ENCODE measurements at places on chromosomes 4 and X. TPM values are rescaled to one million over a fixed set of nuclear protein-coding genes. Genes with fewer than 3 reads are reported as not detected.

- DNase-seq = peak; percentile 63
- H3K27ac ChIP-seq = no peak overlapping the region
- peaks cover 17% of the 10 kb centered on the region for H3K4me1 ChIP-seq
- no peaks in the 10 kb centered on the region for H3K36me3 ChIP-seq
- H3K27me3 ChIP-seq = peaks cover 4% of the 10 kb centered on the region
Measured at GRCh38 chr4:52868133-52868532, 6.0 kb downstream of the RASL11B start.

DNA sequence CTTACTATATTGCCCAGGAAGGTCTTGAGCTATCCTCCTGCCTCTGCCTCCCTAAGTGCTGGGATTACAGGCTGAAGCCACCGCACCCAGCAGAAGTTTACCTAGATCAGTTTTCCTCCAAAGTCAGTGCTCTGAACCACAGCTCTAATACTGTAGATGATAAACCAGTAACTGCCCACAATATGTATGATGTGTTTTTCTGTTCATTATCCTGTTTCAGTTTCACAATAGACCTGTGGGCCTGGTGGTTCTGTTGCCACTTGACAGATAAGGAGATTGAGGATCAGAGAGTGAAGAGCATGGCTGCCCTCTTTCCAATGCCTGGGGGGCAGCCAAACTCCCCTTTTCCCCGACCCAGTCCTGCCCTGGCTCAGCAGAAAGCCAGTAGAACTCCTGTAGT is 87.0 kb downstream of the EFNB1 start:
- H3K36me3 ChIP-seq = no peaks in the 10 kb centered on the region
- no peak overlapping the region for H3K27ac ChIP-seq
- H3K4me3 ChIP-seq = no peak overlapping the region
- DNase-seq = no peak
- H3K4me1 ChIP-seq = no peaks in the 10 kb centered on the region

GRCh38 chr4:11622961-11623725 is 194.4 kb upstream of the HS3ST1 start:
- no peaks in the 10 kb centered on the region for H3K27me3 ChIP-seq
- no peak overlapping the region for H3K4me3 ChIP-seq
- no peak for DNase-seq

DNA sequence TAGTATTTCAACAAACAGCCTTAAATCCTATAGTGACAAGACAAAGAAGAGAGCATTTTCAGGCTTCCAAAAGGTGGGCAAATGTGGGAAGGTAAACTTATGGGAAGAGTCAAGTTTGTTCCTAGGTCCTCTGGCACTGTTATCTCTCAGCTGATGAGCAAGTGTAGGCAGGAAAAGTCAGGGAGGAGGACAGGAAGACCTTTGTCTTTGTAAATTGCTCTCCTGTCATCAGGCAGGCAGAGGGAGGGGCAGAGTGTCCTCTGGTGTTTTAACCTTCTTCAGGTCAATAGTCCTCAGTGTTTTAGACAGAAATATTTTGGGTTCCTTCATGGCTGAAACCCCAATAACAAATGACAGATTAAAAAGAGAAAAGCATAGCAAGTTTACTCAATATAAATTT is 13.5 kb upstream of the GEMIN8 start:
- no peaks in the 10 kb centered on the region for H3K27me3 ChIP-seq
- no peak for DNase-seq
- H3K4me3 ChIP-seq = no peak overlapping the region
- H3K36me3 ChIP-seq = no peaks in the 10 kb centered on the region

DNA sequence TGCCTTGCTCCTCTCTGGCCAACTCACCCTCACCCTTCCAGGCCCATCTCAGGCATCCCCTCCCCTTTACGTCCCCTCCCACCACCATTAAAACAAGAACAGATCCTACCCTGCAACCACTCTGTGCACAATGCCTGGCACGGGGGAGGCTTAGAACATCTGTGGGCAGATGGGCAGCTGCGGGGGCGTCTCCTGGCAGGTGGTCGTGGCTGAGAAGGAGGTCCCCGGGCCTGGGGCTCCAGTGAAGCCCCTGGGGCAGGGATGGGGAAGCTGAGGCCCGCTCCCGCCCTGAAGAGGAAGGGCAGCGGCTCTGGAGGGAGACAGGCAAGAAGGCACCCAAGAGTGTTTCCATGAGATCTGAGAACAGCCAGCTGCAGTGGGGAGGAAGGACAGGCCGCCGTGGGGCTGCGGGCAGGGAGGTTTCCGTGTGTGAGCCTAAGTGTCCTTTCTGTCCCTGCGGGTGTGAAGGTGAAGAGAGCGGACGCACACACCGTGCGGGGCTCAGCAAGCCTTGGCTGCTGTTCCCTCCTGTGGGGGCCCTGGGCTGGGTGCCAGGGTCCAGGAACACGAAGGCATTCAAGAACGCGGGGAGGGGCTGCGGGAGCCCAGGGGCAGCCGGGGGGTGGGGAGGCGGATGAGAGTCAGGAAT is 7.8 kb upstream of the TBC1D14 start:
- H3K27ac ChIP-seq = no peak overlapping the region
- no peaks in the 10 kb centered on the region for H3K4me1 ChIP-seq
- peak; percentile 60 for DNase-seq
- no peak overlapping the region for H3K4me3 ChIP-seq
- no peaks in the 10 kb centered on the region for H3K27me3 ChIP-seq
- H3K36me3 ChIP-seq = no peaks in the 10 kb centered on the region

GRCh38 chr4:171461191-171461590 is 352.0 kb upstream of the GALNTL6 start:
- H3K4me3 ChIP-seq = no peak overlapping the region
- no peaks in the 10 kb centered on the region for H3K36me3 ChIP-seq
- DNase-seq = no peak
- H3K27ac ChIP-seq = no peak overlapping the region
- no peaks in the 10 kb centered on the region for H3K4me1 ChIP-seq
- no peaks in the 10 kb centered on the region for H3K27me3 ChIP-seq

- DNase-seq = no peak
- H3K36me3 ChIP-seq = no peaks in the 10 kb centered on the region
- no peak overlapping the region for H3K27ac ChIP-seq
- H3K4me1 ChIP-seq = no peaks in the 10 kb centered on the region
Measured at GRCh38 chr4:31674313-31674947, 954.3 kb downstream of the PCDH7 start.

- peaks cover 3% of the 10 kb centered on the region for H3K4me1 ChIP-seq
- H3K27ac ChIP-seq = no peak overlapping the region
- no peaks in the 10 kb centered on the region for H3K36me3 ChIP-seq
- DNase-seq = no peak
Measured at GRCh38 chr4:183185018-183185417, 86.0 kb downstream of the WWC2 start.

DNA sequence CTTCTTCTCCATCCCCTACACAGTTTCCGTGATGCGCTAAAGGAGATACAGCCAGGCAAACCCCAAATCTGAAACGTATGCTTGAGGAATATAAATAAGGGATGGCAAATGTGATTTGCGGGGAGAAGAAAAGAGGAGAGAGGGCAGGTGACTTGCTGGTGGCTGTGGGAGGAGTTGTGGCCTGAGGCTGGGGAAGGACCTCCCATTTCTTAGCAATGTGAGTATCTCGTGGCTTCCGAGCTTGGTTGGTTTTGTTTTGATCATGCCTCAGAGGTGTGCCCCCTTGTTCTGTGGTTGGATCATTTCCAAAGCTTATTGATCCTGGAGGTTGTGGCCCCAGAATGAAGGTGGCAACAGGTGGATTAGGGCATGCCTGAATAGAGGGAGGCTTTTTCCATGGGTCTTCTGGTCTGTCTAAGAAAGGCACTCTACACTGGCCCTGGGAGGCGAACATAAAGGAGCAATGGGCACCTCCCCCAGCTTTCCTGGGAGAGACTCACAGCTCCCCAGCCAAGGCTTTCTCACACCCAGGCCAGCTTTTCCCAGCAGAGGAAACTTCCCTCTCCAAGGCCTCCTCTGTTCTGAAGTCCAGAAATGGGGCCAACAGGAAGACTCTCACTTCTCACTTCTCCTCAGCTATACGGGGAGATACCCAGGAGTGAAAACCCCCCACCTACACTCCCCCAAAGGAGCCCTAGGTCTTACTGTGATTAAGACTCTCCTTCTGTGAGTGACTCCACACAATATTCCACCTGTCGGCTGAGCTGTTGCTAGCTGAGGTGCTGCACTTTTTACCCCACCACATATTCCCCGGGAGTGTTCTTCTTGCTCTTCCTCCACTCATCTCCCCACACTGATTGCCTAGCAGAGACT is 40.0 kb downstream of the C4orf51 start:
- no peaks in the 10 kb centered on the region for H3K36me3 ChIP-seq
- no peaks in the 10 kb centered on the region for H3K27me3 ChIP-seq
- no peak for DNase-seq

GRCh38 chr4:22391551-22391950 is 124.3 kb downstream of the ADGRA3 start:
- H3K27ac ChIP-seq = no peak overlapping the region
- DNase-seq = no peak
- no peaks in the 10 kb centered on the region for H3K4me1 ChIP-seq
- H3K4me3 ChIP-seq = no peak overlapping the region

DNA sequence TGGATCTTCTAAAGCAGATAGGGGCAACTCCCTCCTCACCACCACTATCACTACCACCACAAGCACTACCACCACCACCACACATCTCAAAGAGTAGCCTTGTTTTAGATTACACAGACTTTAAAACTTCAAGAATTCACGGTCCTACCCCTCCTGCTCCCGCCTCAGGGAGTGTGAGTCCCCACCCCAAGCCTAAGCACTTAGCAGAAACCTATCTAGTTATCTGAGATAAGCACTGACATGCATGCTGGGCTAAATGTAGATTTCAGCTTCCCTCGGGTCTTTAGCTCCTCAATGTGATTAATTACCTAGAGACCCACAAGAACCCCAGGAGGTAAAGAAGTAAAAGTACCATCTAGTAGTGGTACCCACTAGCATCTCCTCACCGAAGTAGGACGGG is 775 bp downstream of the AMOT start:
- H3K4me3 ChIP-seq = peak overlapping the region; percentile 68
- H3K27ac ChIP-seq = no peak overlapping the region
- DNase-seq = no peak
- no peaks in the 10 kb centered on the region for H3K4me1 ChIP-seq
- H3K36me3 ChIP-seq = no peaks in the 10 kb centered on the region

- H3K4me3 ChIP-seq = no peak overlapping the region
- H3K27me3 ChIP-seq = peaks cover 98% of the 10 kb centered on the region
- H3K4me1 ChIP-seq = peaks cover 25% of the 10 kb centered on the region
- DNase-seq = no peak
- H3K27ac ChIP-seq = no peak overlapping the region
Measured at GRCh38 chr4:84495118-84495793, 3.8 kb downstream of the NKX6-1 start.

DNA sequence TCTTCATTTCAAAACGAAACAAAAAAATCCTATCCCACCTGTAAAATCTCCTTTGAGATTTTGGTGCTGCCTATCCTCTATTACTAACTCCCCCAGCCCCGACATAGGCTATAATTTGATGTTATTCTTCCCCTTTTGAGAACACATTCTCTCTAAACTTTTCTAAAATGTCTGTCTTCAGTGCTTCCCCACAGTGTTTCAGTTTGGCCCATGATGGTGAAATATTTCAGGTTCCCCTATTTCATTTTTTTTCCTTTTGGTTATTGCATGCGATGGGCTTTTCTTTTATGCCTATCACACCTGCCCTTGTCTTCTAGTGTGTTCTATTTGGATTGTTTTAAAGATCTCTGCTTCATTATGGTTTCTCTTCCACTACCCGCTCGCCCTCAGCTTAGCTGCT is 14.7 kb downstream of the BCORL1 start:
- H3K36me3 ChIP-seq = no peaks in the 10 kb centered on the region
- no peak for DNase-seq
- H3K4me3 ChIP-seq = no peak overlapping the region
- no peaks in the 10 kb centered on the region for H3K27me3 ChIP-seq
- no peaks in the 10 kb centered on the region for H3K4me1 ChIP-seq

- no peak overlapping the region for H3K4me3 ChIP-seq
- no peak overlapping the region for H3K27ac ChIP-seq
- DNase-seq = no peak
Measured at GRCh38 chr4:150828159-150828558, 186.9 kb downstream of the LRBA start.

DNA sequence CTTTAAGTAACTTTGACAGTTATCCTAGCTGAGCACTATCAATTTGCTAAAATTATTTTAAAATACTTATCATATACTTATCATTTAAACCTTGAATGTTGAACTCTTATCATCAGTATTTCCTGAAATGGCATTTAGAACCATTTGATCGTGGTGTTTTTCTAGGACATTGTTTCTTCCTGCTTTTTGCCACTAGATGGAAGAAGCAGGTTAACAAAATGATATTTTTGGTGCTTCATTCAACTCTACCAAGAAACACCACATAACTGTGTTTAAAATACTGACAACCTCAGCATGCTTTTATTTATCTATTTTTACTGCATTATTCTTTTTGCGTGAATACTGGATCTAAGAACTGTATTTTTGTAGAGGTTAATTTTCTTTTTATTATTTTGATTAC is 44.6 kb downstream of the C4orf33 start:
- H3K4me3 ChIP-seq = no peak overlapping the region
- H3K27me3 ChIP-seq = no peaks in the 10 kb centered on the region
- no peaks in the 10 kb centered on the region for H3K4me1 ChIP-seq
- H3K27ac ChIP-seq = no peak overlapping the region
- H3K36me3 ChIP-seq = no peaks in the 10 kb centered on the region
- no peak for DNase-seq

DNA sequence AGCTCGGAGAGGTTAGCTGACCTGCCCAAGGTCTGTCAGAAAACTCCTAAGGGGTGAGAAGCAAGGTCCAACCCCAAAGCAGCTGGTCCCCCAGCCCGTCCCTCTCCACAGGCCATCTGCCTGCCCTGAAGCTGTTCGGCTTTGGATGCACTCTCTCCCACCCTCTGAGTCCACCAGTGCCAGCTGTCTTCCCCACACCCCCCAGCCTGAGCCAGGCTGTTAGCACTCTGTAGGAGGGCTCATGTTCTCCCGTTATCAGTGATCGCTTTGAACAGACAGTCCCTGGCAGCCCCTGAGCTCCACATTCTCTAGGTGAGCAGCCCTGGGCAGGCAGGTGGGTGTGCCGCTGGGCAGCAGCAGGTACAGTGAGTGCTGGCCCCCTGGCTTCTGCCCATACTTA is 16.0 kb downstream of the ZNF185 start:
- no peaks in the 10 kb centered on the region for H3K36me3 ChIP-seq
- no peak overlapping the region for H3K27ac ChIP-seq
- no peak overlapping the region for H3K4me3 ChIP-seq
- H3K4me1 ChIP-seq = no peaks in the 10 kb centered on the region
- H3K27me3 ChIP-seq = no peaks in the 10 kb centered on the region

The SMR3A gene
- total RNA-seq = not detected

The CT45A3 gene
- total RNA-seq = 0.58 TPM

The TBC1D19 gene
- 10.0 TPM for total RNA-seq

The KCND1 gene
- total RNA-seq = 1.2 TPM

The LRCH2 gene
- total RNA-seq = 7.1 TPM

The EFNB1 gene
- 29.0 TPM for total RNA-seq

The PIR gene
- total RNA-seq = 24.8 TPM

The MAGED4 gene
- total RNA-seq = 2.1 TPM

The ERVMER34-1 gene
- total RNA-seq = 1.0 TPM

The GAGE13 gene
- total RNA-seq = not detected

The SASH3 gene
- total RNA-seq = 41.2 TPM

The ATP1B4 gene
- not detected for total RNA-seq

The PPARGC1A gene
- total RNA-seq = 14.2 TPM

The SSX4B gene
- total RNA-seq = not detected

Data from upper lobe of right lung (tissue), 1 donor.